ENCODE measurements at places on chromosomes 12 and 14.

- no peak for DNase-seq
Measured at GRCh38 chr12:29025937-29026336, 123.1 kb upstream of the FAR2 start.

DNA sequence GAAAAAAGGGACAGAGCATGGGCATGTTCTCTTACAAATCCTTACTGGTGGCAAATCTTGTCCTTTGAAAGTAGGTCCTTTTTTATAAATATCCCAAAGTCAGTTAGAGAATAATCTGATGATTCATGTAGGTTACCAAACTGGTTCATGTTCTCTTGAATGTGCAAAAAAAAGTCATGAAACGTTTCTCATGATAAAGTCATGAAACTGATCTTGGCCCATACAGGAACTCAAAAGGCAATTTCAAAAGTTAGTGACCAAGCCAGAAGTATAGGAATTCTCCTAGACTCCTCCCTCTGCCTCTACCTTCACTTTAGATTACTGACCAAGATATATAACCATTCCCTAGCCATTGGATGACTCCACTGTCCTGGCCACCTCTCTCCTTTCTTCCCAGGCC is 27.3 kb upstream of the SPTSSA start:
- no peak for DNase-seq

- DNase-seq = no peak
Measured at GRCh38 chr12:50626026-50626425, 121.2 kb downstream of the DIP2B start.

DNA sequence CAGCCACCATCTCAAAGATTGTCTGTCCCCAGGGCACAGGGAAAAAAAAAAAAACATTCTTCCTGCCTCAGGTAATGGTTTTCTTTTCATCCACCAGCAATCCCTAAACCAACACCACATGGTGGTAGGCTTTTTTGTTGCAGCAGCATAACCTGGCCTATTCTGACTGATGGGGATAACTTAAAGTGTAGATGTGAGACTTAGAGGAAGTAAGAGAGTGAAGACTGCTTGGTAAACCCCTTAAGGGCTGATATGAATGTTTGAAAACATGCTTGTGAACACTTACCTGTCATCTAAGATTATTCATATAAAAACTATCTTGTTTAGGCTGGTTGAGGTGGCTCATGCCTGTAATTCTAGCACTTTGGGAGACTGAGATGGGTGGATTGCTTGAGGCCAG is 130.2 kb upstream of the RAP1B start:
- no peak for DNase-seq

GRCh38 chr14:51680031-51680430 is 28.3 kb downstream of the FRMD6 start:
- DNase-seq = no peak

DNA sequence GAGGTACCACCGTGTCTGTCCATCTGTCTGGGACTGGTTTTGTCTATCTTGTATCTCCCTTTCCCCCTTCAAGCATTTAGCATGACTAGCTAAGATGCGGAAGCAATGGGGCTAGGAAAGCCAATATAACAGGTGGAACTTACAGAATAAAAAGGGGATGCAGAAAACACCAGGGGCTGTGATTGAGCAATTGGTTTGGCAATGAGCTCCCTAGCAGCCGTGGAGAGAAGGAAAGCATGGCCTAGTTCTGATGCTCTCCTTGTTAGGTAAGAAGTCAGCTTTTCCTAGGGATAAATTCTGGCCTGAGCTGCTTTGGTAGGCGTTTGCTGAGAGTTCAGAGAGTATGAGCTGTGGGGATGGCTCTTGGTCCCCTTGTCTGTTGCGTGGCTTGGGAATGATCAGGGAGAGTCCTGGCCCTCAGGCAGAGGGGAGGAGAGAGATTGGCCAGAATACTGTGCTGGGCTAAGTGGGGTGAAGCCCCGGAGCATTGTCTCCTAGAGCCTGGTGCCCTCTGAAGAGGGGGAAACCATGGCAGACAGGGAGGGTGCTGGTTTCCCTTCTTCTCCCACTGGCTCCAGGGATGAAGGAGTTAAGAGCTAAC is 7.1 kb downstream of the SETD1B start:
- no peak for DNase-seq

DNA sequence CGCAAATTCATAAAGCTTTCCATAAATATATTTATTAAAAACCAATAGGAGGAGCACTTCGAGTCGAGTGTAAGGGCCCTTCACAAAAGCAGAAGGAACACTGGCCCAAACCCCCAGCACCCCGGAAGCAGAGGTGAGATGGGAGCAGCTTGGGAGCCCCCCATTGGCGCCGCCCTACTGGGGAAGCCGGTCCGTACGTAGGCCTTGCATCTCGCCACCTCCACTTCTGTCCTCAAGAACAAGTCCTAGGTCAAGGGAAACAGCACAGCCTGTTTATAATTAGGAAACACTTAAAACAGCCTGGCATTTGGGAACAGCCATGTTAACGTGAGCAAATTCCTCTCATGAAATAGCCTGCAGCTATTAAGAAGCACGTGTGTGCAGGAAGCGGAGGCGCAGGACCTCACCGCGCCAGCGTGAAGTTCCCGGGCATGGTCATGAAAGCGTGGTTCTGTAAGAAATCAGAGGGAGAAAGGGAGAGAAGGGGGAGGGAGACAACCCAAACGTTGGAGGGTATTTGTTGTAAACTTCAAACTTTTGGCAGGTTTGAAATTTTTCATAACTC is 7.7 kb downstream of the ANKRD9 start:
- DNase-seq = no peak

GRCh38 chr14:80549141-80549540 is 337.8 kb upstream of the DIO2 start:
- DNase-seq = no peak

- no peak for DNase-seq
Measured at GRCh38 chr12:22069851-22070250, 23.8 kb downstream of the CMAS start.

GRCh38 chr14:47949006-47949405 is 273.6 kb upstream of the MDGA2 start:
- DNase-seq = no peak

GRCh38 chr14:82999802-83000201 is 1466.1 kb upstream of the SEL1L start:
- no peak for DNase-seq

- no peak for DNase-seq
Measured at GRCh38 chr12:103676893-103677292, 89.8 kb downstream of the STAB2 start.

DNA sequence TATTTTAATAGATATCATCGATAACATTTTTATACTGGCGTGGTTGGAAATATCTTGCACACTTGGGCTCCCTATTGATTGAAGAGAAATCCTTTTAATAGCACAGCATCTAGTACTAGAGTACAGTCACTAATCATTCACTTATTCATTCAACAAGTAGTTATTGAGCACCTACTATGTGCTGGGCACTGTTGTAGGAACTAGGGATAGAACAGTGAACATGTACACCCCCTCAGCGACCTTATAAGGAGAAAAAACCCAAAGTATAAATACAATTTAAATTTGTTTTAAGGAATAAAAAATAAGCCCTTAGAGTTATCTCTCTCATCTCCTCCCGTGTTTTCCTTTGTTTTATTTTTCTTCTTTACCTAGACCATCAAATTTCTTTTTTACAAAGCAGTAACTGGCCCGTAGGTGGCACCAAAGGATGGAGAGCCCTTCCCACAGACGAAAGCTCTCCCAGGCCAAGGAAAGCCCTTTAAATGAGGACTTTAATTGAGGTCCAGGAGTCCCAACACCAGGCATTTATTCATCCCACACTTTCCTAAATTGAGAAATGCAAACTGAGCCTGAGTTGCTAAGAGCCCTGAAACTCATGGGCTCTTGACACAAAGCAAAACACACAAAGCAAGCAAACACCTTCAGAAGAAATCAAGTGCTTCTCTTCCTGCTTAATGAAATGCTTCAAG is 29.0 kb downstream of the PEBP1 start:
- DNase-seq = peak; percentile 25

DNA sequence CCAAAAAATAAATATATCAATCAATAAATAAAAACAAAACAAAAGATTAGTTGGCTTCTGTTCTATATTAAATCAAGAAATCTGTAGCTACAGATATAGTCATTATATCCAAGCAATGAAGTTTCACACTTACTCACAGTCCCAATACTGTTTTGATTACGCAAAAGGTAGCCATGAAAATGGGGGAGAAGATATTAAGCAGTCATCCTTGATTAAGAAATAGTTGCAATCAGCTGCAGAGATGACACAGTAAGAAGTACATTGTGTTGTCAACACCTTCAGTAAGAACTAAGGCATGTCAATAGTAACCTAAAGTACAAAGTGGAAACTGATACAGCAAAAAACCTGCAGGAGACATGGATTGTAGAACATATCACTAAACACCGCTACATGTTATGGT is 11.0 kb upstream of the RHOJ start:
- no peak for DNase-seq

Data from iPS DF 19.7 (cell line).